ENCODE measurements at places on chromosomes 2 and 18.

- DNase-seq: peak; percentile 62
Measured at GRCh38 chr2:217064234-217065011, 204.6 kb upstream of the TNP1 start.

GRCh38 chr2:159195697-159196096 is 90.8 kb downstream of the WDSUB1 start:
- DNase-seq: no peak

- no peak for DNase-seq
Measured at GRCh38 chr2:9282128-9283112, 75.8 kb downstream of the ASAP2 start.

DNA sequence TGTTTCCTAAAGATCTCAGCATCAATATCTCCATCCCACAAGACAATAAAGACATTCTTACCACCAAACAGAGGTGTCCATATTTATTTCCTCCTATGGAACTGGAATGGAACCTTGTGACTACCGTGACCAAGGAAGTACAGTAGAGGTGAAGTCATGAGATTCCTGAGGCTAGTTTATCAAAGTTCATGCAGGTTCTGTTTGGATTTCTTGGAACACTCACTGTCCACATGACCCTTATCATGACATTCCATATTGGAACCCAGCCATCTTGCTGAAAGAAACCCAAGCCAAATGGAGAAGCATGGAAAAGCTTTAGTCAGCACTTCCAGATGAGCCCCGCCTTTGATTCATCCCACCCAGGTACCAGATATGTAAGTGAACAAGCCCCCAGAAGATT is 516.0 kb upstream of the POU3F3 start:
- no peak for DNase-seq

DNA sequence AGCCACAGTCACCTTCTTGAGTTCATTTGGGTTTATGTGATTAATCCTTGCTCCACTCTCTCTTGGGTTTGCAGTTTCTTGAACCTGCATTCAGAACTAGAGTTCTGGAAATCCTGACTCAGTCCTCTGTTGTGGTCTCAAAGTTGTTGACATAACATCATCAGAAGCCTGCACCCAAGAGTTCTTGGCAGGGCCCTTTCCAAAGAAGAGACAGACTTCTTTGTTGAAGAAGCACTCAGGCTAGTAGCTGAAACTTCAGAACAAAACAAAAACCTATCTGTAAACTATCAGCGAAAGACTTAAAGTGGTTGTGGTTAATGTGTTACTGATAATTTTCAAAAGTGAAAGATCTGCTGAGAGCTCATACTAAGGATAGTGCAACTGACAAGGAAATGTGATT is 120.8 kb downstream of the FAM168B start:
- no peak for DNase-seq

DNA sequence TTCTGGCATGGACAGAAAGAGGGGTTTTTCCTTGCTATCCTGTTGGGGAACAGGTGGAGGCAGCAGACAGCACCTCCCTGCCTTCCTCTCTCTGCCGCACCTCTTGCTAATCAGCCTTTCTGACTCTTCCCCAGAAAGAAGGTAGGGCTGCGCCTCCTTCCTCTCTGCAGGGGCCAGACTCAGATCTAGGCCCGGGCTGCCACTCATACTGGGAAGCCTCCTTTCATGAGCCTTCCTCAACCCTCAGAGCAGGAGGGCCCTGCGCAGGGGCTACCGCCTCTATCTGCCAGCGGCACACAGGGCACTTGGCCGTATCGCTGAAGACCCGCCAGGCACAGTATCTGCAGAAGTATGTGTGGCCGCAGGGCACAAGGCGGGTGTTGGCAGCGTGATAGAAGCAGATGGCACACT is 7.1 kb downstream of the NEURL3 start:
- DNase-seq: no peak

GRCh38 chr2:204026294-204026693 is 89.7 kb downstream of the ICOS start:
- no peak for DNase-seq

DNA sequence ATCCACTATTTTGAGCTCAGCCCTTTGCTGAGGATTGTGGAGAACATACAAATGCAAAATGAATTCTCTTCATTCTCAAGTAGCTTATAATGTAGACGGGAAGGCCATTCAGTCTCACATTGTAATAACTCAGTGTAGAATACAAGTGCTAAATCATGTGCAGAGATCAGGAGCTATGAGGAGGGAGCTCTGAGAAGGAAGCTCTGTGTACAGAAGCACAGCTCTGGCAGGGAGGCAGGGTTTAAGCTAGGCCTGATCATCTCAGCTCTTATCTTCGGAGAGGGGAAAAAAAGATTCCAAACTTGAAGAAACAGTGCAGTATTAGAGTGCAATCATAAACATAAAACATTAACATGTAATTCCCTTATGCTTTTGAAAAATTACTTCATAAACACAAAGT is 291.1 kb upstream of the SKOR2 start:
- DNase-seq: no peak

DNA sequence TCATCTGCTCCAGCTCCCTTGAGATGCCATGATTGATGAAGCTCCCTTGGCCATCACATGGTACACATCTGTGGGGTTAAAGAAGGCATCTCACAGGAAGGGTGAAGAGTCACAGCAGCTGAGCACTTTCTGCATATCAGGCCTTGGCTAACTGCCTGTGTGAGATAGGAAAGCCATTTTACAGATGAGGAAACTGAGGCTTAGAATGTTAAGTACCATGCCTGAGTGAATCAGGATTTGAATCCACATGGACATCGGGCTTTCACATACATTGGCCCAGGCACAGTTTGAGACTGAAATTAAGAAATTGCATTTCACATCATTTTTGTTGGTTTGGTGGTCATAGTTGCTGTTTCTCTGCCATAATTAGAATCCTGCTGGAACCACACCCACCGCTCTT is 126.8 kb downstream of the BCL2L11 start:
- DNase-seq: no peak

- peak; percentile 54 for DNase-seq
Measured at GRCh38 chr2:118667348-118667747, 180.1 kb downstream of the EN1 start.

DNA sequence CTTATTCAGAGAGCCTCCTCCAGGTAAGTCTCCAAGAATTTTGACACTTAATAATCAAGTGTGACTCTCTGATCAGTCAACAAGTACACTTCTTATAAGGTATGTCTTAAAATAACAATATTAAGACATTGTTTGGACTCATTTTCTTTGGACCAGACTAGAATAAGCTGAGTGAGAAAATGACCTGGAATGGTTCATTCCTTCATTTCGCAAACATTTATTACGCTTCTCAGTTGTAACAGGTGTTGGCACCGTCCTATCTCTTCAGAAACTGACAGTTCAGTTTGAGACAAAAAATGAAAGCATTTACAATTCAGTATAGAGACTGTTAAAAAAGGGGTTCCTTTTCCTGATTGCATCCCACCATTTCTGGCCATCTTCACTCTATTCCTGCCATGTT is 46.6 kb downstream of the TSPYL6 start:
- DNase-seq: peak; percentile 10

DNA sequence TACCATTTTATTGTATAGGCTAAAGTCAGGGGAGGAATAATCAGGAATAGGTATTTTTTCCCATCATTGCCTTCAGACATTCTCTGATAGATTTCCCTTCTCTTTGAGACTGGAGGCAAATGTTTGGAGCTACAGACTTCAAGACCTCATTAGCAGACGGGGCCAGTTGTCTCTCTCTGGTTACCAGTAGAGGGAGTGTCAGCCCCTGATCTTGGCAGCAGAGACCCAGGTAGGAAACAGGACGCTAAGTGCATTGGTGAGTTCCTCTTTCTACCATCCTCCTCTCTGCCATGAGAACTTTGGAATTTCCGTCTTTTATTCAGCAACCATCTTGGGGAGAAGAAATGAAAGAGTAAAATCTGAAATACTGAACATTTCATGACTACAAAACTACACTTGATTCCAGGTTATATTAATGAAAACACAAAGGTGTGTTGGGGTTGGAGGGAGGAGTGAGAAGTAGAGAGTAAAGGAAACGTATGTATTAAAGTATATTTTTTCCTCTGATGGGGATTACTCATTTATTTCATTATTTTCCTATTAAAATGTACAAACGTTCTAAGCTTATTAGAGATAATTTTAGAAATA is 186.2 kb upstream of the GCFC2 start:
- peak; percentile 7 for DNase-seq

- DNase-seq: no peak
Measured at GRCh38 chr2:53378791-53379190, 388.8 kb upstream of the CHAC2 start.

DNA sequence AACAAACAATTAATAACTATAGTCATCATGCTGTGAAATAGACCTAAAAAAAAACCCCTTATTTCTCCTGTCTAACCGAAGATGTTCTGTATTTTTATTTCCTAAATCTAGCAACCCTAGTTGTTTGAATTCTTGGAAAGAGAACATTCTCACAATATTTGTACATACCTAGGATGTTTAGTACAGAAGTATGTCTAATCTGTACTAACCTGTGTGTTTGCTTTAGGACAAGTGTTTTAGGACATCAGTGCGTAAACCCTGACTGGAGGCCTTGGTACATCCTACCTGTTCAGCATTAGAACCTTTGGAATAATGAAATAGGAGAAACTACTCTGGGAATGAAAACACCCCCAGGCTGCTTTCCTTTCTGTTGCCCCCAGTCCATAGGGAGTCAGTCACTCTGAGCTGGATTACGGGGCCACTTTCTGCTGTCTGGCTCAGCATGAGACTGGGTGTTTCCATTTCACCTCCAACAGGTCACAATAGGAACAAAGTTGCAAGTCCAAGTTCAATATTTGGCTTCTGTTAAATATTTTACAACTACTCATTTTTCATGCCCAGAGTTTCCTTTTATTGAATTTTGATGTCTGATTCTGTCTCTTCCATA is 114.7 kb downstream of the MTX2 start:
- DNase-seq: no peak

GRCh38 chr2:240023792-240024191 is 1.4 kb downstream of the NDUFA10 start:
- DNase-seq: no peak

DNA sequence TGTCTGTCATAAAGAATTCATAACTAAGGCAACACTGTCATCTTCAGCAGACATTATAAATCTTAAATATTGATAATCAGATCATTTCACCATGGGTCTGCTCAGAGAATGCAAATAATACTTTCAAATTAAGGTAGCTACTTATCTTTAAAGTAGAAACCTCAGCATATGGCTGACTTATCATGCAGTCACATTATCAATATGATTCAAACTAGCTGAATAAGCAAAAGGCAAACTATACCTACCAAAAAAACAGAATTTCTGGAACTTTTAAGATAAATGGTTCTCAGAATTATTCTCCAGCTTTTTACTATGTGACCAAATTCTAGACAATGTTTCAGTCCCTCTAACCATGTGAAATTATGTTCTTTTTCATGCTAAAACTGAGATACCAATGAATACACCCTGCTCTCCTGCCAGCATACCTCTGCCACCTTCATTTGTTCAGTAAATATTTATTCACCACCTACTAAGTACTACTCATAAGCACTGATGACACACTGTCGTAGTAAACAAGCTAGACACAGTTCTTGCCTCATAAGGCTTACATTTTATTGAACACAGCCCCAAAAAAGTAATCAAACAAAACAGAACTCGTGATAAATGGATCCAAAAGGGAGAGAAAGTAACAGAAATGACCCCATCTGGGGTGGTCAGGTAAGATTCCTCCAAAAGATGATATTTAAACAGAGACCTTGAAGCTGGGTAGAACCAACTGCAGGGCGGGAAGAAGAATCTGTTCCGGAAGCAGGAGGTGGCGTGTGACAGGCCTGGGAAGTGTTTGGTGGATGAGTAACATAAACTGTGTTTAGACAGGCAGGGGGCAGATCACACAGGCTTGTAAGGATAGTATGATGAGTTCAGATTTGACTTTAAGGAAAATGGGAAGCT is 17.7 kb downstream of the SPIRE1 start:
- DNase-seq: no peak

DNA sequence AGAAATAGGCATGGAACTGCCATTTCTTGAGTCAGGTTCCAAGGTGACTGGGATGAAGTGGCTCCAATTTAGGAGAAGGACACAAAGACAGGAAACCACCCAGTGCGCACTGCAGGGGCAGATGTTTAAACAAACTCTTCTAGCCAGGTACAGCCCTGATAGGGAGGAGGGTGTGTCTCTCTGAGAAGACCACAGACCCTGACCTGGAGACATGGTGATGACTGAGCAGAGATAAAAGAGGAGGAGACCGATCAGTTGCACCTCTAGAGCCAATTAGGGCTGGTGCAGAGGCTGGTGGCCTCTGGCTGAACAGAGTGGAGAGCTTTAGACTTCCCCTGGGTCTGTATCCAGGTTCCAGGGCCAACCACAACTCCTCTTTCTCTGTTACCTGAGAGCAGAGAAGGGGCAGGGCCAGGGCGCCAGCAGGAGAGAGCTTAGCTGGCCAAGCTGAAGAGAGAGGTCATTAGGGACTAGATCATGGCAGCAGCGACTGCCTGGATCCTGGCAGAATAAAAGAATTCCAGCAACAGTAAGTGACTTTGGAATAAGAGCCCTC is 5.4 kb upstream of the SPOPL start:
- no peak for DNase-seq

Data from muscle of back (tissue), 13 donors.